Mucosa of descending colon (tissue), 3 donors: ENCODE measurements at places on chromosomes 2 and 18.
A peak's percentile ranks its signal among the peaks of the same experiment; 100 is the strongest.

- DNase-seq = no peak
Measured at GRCh38 chr2:152627351-152627957, 89.8 kb downstream of the PRPF40A start.

- DNase-seq = no peak
Measured at GRCh38 chr2:68762665-68763064, 28.1 kb downstream of the ARHGAP25 start.

- peak; percentile 40 for DNase-seq
Measured at GRCh38 chr2:28545590-28546200, 49.8 kb downstream of the PLB1 start.

DNA sequence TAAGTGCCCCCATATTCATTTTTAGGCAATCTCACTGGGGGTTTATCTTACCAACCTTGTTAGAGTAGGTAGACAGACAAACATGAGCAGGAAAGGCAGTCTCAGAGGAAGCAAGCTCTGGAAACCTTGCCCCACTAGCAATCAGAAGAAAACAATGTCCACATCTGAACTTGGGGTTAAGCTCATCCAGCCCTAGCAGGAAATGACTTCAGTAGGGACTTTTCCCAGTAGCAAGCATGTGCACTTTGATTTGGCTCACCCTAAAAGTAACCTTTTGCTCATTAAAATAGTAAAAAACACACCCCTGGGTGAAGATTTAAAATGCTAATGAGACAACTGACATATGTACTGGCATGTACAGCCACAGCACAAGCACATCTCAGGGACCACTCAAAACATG, 175.5 kb downstream of the AKAIN1 start:
- DNase-seq = no peak

- DNase-seq = no peak
Measured at GRCh38 chr18:76374330-76375281, 120.4 kb downstream of the ZNF516 start.

DNA sequence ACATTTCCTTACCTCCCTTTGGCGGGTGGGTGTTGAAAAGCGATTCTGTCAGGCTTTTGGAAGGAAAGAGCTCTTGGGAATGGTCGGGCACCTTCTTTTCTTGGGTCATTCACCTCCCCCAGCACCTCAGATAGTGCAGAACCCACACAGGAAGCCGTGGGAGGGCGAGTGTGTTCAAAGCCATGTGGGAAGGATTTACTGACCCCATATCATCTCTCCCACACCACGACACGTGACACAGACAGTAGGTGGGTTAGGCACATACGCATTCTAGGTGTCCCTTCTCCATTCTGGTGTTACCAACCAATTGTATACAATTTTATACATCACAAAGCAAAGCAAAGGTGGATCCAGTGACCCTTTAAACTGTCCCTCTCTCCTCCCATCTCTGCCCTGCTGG, 263.7 kb upstream of the REV1 start:
- no peak for DNase-seq

GRCh38 chr18:47978141-47978540, 47.7 kb upstream of the SMAD2 start:
- no peak for DNase-seq

DNA sequence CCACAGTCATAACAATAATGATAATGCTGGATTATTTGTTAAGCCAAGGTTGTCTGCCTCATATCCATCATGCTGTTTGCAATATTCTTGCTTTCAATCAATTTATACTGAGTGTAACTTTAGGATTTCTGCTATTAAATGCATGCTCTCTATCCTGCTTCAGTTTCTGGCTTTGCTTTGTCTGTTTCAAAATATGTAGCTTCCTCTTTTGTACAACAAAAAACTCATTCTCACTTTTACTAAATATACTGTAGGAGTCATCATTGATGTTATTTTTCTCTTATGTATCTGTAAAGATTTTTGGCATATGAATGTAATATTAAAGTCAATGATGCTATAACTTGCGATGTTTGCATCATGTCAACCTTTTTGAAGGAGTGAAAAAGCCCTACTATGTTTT, 149.3 kb downstream of the GPD2 start:
- no peak for DNase-seq

DNA sequence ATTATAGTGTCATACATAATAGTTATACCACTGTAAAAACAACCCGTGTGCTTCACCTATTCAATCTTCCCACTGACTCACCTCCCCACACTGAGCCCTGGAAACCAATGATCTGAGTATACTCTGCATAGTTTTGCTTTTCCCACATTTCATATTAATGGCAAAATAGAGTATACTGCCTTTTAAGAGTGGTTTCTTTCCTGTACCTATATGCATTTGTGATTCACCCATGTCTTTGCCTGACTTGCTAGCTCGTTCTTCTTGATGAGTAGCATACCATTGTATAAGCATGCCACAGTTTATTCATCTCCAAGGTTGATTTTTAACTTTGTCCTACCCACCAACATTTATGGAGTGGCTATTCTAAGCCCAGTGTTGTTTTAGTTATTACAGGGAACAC, 686.4 kb downstream of the PLCL1 start:
- DNase-seq = no peak

GRCh38 chr2:129375632-129376425, 603.6 kb upstream of the RAB6C start:
- DNase-seq = no peak

GRCh38 chr2:70300771-70301343, 1.0 kb downstream of the FAM136A start:
- DNase-seq = no peak

GRCh38 chr2:154670083-154670482, 28.4 kb upstream of the KCNJ3 start:
- DNase-seq = no peak

GRCh38 chr2:221402072-221402471, 170.0 kb downstream of the EPHA4 start:
- no peak for DNase-seq

- no peak for DNase-seq
Measured at GRCh38 chr2:221270806-221271205, 301.3 kb downstream of the EPHA4 start.

DNA sequence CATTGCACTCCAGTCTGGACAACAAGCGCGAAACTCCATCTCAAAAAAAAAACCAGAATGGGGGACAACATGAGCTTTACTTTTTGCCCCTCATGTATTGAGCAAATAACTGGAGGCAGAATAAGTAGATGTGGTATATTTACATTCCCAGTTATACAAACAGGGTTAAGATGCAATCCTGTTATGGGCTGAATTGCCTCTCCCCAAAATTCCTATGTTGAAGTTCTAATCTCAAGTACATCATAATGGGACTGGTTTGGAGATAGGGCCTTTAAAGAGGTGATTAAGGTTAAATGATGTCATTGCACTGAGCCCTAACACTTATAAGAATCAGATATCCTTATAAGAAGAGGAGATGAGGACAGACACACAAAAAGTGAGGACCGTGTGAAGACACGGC, 319.8 kb upstream of the KLHL29 start:
- DNase-seq = no peak

DNA sequence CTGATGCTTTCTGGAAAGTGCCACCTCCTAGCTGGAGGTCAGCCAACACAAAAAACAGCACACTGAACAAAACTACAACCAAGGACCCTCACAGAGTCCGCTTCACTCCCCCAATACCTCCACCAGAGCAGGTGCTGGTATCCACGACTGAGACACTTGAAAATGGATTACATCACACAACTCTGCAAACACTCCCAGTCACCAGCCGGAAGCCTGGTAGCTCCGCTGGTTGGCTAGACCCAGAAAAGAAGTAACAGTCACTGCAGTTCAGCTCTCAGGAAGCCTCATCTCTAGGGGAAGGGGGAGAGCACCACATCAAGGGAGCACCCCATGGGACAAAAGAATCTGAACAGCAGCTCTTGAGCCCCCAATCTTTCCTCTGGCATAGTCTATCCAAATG, 175.4 kb downstream of the LCLAT1 start:
- no peak for DNase-seq

GRCh38 chr2:237209885-237210284, 124.2 kb downstream of the COPS8 start:
- no peak for DNase-seq

DNA sequence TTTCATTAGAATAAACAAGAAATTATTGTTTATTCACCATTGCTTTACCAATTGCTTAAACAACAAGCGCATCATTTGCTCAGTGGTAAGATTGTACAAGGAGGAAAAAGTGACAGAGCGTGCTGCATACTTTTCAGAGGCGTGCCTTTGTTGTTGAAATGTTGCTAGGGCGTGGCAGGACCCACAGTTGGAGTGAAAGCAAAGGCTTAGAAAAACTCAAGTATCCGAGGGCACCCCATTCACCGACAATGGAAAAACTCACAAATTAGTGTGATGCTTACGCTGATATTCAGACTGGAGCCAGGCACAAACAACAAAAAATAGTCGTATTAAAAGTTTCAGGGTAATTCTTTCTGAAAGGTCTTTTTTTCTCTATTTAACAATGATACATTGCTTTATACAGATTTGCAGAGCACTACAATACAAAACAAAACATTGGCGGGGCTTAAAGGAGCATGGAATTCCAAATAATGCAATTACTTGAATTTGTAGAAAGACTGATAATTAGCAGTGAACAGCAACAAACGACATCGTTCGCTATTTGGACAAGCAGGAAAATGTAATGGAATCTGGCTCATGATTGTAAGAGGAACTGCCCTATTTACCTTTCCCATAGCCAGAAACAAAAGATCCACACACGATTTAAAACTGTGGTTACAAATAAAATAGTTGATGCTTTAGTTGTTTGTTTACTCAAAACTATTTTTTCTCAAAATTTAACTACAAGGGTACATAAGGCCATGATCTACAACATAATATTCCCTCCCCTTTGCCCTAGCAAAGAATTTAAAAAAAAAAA, 37.8 kb upstream of the RTTN start:
- peak; percentile 39 for DNase-seq

DNA sequence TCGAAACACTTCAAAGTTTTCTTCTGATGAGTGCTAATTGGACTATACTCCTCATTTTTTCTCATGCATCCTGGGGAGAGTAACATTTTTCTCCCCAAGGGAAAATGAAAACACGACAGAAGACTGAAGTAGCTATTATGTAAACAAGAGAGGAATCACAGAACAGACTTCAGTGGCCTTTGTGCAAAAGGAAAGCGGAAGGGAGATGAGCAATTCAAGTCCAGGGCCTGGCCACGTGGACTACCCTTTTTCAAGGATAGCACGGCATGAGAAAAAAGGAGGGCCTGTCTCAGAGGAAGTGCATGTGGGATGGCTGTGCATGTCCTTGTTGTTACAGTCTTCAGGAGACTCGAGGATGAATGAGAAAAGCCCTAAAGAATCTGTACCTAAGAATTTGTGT, 43.8 kb upstream of the KCNE4 start:
- DNase-seq = no peak

GRCh38 chr2:235500761-235501672, 7.2 kb downstream of the AGAP1 start:
- DNase-seq = no peak

- DNase-seq = no peak
Measured at GRCh38 chr2:223072826-223073225, 20.8 kb downstream of the KCNE4 start.

GRCh38 chr18:51588616-51589015, 391.1 kb upstream of the MEX3C start:
- no peak for DNase-seq

GRCh38 chr2:98715812-98716451, 15.0 kb downstream of the MGAT4A start:
- DNase-seq = no peak

GRCh38 chr18:54606835-54607212, 15.8 kb downstream of the DYNAP start:
- peak; percentile 20 for DNase-seq

- no peak for DNase-seq
Measured at GRCh38 chr2:98463988-98464771, 19.5 kb downstream of the INPP4A start.

DNA sequence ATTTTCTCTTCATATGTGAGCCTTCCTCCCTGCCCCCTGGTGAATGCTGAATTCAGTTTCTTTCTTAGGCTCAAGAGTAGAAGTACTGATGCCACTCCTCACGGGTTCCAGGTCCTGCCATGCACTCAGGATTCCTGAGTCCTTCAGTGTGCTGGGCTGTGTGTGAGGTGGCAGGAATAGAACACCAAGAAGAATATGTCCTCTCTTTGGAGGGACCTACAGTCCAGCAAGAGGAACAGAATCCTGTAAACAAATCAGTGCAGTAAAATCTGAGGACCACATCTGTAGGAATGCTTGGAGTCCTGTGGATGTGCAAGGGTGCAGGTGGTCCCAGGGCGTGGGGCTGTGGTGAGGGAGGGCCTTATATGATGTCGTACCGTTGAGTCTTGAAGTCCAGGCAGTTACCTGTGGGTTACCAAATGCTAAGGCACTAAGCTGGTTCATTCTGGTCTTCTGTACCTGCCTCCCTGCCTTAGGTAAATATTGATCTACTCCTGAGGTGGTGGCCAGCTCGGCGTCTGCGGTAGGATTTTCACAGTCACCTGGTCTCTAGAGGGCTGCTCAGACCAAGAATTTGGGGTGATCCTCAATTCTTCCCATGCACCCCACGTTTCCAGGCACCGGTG, 5.5 kb downstream of the ASAP2 start:
- peak; percentile 66 for DNase-seq

GRCh38 chr2:46075848-46076247, 221.4 kb upstream of the EPAS1 start:
- no peak for DNase-seq

DNA sequence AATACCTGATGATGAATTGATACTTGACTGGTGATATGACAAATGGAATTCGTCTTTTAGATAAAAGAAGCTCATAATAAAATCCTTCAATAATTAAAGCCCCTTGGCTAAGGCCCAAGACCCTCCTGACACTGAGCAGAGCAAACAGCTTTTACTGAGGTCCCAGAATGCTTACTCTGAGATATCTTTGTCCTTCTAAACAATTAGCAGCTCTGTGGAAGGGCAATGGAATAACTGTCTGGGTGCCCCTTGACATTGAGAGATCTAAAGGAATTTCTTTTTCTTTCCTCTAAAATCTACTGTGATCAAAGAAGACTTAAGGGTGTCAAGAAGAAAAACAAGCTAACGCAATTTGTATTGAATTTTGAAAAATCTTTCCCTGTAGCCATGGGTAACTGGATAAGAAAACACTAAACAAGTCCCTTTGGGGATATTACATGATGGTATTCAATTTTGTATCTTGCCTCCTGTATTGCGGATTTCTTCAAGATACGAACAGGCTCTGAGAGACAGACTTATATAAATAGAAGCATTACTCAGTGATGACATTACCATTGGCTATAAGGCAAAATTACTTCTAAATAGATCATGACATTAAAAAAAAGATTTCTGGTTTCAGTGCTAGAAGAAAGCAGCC, 128.8 kb downstream of the MREG start:
- DNase-seq = no peak

- DNase-seq = no peak
Measured at GRCh38 chr2:51903728-51904127, 871.8 kb upstream of the NRXN1 start.

GRCh38 chr2:185658750-185659149, 79.9 kb upstream of the FSIP2 start:
- no peak for DNase-seq

- DNase-seq = no peak
Measured at GRCh38 chr2:143535802-143536201, 406.6 kb downstream of the ARHGAP15 start.

GRCh38 chr2:127771756-127772155, 39.2 kb downstream of the WDR33 start:
- DNase-seq = no peak
